ENCODE measurements at places on chromosomes 7 and 10.

- peak; percentile 2 for DNase-seq
Observed at GRCh38 chr10:103514244-103514643, 20.7 kb downstream of the NEURL1 start.

- DNase-seq, result no peak
Observed at GRCh38 chr7:157542068-157543021, 205.5 kb downstream of the DNAJB6 start.

DNA sequence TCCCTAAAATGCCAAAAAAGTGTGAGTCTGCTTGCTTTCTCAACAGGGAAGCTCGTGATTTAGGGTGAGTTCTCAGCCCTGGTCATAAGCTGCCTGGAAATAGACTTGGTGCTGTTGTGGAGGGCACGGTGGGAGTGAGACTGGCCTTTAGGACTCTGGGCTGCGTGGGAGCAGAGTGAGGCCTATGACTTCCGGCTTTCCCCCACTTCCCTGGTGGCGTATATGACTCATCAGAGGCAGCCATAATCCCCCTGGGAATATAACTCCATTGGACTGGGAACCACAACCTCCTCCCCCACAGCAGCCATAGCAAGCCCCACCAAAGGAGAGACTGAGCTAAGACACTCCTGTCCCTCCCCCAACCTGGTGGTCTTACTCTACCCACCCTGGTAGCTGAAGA, 95.0 kb downstream of the PON1 start:
- no peak for DNase-seq

- no peak for DNase-seq
Observed at GRCh38 chr7:18760046-18760445, 264.5 kb downstream of the HDAC9 start.

- DNase-seq, result no peak
Observed at GRCh38 chr7:142878315-142878714, 7.2 kb downstream of the TRPV6 start.

DNA sequence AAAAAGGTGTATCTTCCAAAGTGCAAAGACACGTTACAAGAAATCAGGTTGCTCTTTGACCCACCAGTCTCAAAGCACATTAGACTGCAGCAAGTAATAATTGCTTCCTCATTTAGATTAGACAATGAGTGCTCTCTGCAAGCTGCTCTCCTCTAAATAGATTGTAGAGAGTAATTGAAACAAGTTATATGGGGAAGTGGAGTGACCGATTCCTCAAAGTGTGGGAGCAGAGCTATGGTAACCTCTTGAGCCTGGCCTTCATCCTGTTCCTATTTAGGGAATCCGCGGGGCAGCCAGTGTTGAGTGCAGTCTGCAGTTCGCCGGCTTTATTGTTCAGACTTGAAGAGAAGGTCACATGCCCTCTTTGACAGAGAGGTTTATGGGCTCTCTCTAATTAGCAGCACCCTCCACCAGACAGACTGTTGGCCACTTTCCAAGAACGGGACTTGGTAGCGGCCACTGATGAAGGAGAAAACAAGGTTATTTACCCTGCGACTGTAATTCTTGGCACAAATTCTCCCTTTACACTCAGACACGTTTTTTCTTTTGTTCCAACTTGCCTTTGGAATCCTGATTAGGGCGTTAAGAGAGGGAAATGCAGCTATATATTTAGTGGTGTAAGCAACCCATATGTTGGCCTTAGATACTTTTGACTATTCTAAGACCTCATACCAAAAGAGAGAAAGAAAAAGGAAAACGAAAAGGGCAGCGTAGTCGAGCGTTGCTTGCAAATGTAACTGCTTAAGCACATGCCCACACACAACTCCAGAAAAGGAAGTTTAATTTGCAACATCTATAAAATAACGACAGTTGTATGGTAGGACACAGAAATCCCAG, 107.5 kb downstream of the REEP3 start:
- DNase-seq, result peak; percentile 67

GRCh38 chr7:27196287-27196767, 3.6 kb downstream of the HOXA13 start:
- peak; percentile 83 for DNase-seq

- DNase-seq, result no peak
Observed at GRCh38 chr7:30861612-30862011, 50.0 kb upstream of the AQP1 start.
